CD4-positive, alpha-beta T cell (primary cell): ENCODE measurements at places on chromosomes 5 and 9.

DNA sequence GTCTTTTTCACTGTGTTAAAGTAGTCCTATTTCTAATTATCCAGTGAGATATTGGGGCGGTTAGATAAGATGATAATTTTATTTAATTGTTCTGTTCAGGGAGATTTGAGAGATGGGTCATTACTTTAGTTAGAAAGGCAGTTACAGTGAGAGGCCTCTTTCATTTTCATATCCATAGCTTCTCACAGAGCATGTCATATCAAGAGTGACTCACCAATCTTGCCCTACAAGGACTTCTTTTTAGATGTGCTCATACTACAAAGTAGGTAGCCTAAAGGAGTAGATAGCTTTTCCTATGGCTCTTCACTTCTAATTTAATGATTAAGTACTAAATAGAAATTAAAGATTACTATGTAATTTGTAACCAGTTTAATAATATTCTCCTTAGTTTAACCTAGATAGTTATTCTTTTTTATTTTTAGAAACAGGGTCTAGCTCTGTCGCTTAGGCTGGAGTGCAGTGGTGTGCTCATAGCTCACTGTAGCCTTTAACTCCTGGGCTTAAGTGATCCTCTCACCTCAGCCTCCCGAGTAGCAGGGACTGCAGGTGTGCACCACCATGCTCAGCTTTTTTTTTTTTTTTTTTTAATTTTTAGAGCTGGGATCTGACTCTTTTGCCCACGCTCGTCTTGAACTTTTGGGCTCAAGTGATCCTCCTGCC lies 71.0 kb downstream of the FER start:
- no peak for DNase-seq

GRCh38 chr9:127974769-127975261 lies 6.0 kb downstream of the EEIG1 start:
- no peak for DNase-seq

GRCh38 chr9:131673531-131673930 lies 66.3 kb downstream of the RAPGEF1 start:
- no peak for DNase-seq

DNA sequence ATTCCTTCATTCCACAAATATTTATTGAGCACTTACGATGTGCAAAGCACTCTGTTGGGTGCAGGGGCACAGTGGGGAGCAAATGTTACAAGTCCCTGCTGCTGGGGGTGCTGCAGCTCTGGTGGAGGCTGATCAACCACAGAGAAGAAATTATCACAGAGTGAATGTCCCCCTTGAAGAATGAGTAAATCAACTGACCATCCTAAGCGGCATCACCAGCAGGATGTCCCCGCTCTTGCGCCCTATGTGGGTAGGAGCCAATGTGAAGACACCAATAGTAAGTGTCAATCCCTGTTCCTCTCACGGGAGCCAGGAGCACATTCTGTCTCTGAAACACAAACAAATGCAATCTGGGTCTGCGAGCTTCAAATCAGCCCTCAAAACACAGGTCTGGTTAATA lies 47.4 kb upstream of the TBC1D9B start:
- DNase-seq: no peak

- no peak for DNase-seq
Observed at GRCh38 chr9:90974016-90974415, 172.4 kb downstream of the SYK start.

DNA sequence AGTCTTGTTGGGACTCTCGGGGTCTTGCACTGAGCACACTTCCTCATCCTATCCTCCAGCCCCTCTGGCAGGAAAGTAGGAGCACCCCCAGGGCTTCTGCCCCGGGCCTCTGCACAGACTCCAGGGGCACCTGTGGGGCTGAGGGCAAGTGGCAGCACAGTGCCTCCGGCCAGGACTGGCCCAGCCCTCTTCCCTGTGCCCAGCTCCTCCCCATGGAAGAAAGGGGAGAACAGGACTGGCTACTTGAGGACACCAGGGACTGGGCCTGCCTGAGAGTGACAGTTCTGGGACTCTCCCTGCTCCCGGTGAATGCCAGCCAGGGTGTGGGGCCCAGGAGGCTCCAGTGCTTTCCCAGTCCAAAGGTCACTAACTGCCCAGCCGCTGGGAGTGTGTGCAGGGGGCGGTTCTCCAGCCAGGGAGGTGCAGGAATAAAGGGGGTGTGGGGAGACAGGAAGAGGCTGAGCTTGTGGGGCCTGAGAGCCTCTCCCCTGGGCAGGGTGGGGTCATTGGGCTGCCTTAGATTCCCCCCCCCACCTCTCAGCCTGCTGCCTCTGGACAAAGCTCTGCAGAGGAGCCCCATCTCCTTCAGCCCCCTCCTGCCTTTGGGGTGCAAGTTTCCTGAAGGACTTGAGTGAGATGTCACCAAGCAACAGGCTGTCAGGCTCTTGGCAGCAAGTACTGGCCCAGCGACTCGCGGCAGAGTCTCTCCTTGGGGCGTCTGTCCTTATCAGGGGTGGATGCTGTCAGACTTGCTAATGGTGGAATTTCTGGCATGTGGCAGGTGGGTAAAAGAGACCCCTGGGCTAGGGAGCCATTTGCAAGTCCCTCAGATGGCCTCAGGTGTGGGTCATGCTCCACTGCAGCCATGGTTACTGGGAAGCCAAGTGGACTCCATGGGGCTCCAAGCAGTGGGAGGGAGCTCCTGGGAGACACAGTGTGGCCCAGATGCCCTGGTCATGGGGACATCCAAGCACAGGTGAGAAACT lies 19.1 kb upstream of the JADE2 start:
- DNase-seq: no peak

- no peak for DNase-seq
Observed at GRCh38 chr5:37846786-37847310, 7.0 kb upstream of the GDNF start.

DNA sequence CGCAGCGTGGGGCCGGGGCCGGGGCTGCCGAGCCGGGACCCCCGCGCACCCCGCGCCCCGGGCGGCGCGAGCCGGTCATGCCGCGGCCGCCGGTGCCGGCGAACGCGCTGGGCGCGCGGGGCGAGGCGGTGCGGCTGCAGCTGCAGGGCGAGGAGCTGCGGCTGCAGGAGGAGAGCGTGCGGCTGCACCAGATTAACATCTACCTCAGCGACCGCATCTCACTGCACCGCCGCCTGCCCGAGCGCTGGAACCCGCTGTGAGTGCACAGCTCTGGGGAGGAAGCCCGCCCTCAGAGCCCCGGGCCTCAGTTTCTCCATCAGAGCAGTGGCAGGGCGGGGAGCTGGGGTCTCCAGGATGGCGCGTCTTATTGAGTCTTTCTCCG lies 335 bp downstream of the GALNT12 start:
- DNase-seq: no peak

DNA sequence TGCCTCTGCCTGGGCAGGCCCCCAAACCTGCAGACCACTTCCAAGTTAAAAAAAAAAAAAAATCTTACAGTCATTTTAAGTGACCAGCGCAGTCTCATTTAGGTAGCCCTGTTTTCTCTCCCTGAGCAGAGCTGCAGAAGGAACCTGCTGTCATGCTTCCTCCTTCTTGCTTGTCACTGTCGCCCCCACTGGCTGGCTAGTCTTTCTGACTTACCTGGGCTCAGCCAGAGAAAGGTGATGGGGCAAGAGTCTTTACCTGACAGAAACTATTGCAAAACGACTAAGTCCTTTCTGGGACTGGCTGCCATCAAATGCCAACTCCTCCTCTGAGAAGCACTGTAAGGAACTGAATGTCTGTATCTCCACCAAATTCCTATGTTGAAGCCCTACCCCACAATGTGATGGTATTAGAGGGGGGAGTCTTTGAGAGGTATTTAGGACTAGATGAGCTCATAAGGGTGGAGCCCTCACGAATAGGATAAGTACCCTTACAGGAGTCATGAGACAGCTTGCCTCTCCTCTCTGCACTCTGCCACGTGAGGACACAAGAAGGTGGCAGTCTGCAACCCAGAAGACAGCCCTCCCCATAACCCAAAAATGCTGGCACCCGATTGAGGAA lies 58.4 kb upstream of the SHC3 start:
- DNase-seq: no peak

DNA sequence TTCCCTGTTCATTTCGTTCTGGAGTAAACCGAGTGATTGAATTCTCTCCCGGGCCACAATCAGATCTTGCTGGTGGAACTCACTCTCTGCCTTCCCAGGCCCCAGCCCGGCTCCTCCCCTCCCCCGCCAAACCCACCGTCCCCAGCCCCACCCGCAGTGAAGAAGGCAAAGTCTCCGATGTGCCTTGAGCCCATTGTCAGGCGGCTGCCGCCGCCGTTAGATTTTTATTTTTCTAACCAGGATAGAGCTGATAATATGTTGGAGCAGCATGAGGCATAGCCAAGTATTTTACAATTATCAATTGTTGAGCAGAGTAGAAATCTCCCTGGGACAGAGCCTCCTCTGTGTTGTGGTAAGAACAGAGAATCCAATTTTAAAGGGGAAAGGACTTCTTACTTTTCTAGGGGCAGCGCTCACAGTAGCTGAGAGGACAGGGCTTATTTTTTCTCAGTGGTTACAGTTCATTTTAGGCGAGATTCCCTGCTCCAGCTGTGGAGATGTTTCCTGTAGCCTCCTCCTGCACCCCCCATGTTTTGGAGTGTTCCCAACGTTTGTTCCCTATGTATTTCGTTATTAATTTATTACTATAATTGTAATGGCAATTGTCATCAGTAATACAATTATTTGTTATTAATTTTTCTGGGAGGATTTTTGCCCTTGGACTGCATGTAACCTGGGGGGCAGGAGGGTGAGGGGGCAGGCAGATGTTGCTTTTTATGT lies 1.3 kb downstream of the PSAT1 start:
- no peak for DNase-seq

GRCh38 chr5:54794135-54794975 lies 191.0 kb downstream of the ESM1 start:
- DNase-seq: no peak

DNA sequence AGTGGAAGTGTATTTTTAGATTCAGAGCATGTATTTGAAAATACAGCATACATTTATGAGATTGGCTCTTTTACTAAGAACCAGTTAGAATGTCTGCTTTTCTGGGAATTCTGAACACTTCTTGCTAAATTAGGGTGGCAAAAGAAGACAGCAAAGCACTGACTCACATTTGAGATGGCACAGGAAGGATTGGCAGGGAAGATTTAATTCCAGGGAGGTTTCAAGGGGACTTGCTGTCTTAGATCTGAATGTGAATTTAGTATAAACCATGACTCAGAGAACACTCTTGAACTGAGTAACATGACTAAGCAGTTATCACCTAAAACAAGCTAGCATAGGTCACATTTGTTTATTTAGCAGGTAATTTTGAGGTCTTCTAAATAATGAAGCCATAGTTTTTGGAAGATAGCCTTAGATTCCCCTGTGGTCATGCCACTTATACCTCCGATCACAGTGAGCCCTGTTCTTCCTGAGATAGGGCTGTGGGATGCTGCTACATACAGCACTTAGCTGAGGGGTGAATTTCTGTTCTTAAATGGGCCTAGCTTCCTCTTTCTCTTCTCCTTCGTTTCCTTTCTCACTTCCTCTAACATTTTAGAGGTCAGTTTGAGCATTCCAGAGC lies 173.8 kb downstream of the PCSK1 start:
- DNase-seq: no peak

- DNase-seq: peak; percentile 93
Observed at GRCh38 chr5:34929720-34930461, 532 bp downstream of the DNAJC21 start.
